ENCODE measurements at places on chromosomes 5 and 9. TPM values are rescaled to one million over a fixed set of nuclear protein-coding genes. Genes with fewer than 3 reads are reported as not detected.

Gene PCDHB13
- total RNA-seq, result 0.23 TPM

Gene TENT4A
- total RNA-seq, result 16.1 TPM

- DNase-seq, result no peak
Observed at GRCh38 chr5:64691291-64691690, 988 bp downstream of the SHISAL2B start.

DNA sequence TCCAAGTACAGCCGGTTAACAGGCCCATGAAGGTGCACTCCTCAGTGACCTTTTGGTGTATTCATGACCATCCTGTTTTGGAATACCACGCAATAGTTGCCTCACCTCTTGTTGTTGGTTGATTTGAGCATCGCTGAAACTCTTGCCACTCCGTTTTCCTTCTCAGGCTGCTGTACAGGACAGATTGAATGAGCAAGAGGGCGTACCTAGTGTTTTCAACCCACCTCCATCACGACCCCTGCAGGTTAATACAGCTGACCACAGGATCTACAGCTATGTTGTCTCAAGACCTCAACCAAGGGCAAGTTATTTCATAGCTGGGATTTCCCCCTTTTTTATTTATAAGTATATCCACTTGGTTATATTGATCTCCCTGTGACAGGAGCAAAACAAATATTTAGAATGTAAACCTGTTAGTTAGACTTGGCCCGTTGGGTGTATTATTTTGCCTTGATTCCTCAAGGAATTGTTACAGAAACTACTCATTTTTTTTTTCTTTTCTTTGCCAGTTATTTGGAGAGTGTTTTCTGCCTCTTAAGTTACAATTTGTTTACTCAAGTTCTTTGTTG lies 38.1 kb downstream of the FAF2 start:
- no peak for DNase-seq

DNA sequence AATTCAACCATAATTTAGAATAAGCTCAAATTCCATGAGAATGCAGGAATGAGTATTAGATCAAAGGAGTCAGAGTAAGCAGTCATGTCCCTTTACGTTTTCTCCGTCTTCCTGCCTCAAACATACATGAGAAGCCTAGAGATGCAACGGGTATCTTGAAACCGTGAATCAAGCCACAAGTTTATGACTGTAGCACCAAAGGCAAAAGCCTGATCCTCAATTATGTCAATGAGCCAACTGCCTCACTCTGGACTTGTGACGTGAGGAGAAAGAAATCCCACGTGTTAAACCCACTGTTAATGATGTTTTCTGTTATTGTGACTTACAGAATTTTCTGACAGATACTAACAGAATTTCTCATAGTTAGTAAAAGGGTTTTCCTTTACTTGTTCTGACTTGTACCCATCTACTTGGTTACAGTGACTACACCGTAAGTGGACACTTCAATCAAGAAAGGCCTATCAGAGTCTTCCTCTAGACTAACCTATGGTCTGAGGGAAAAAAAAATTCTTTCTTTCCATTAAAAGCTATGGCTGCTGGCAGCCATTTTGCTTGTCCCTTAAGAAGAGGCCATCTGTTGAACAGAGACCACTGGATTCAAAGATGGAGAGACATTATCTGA lies 35.3 kb upstream of the HK3 start:
- no peak for DNase-seq

GRCh38 chr9:33867747-33868439 lies 50.9 kb downstream of the UBE2R2 start:
- DNase-seq, result no peak

Measured in epithelial cell of proximal tubule (primary cell).